ENCODE measurements at places on chromosomes 12 and 14. TPM values are rescaled to one million over a fixed set of nuclear protein-coding genes. Genes with fewer than 3 reads are reported as not detected.

The SARNP gene
- 91.9 TPM for total RNA-seq

The AQP6 gene
- total RNA-seq = not detected

The PRH2 gene
- not detected for total RNA-seq

The SLC5A8 gene
- total RNA-seq = not detected

The CCDC175 gene
- total RNA-seq = not detected

The EFS gene
- total RNA-seq = not detected

The KRT83 gene
- 6.5 TPM for total RNA-seq

The C12orf76 gene
- 8.4 TPM for total RNA-seq

The BBS10 gene
- total RNA-seq = 4.9 TPM

The KRT2 gene
- not detected for total RNA-seq

The NABP2 gene
- 60.3 TPM for total RNA-seq

The GLT1D1 gene
- not detected for total RNA-seq

The OTX2 gene
- total RNA-seq = not detected

The PLEKHD1 gene
- 0.04 TPM for total RNA-seq

The C12orf54 gene
- total RNA-seq = not detected

The INSM2 gene
- not detected for total RNA-seq

The GRIN2B gene
- total RNA-seq = 4.6 TPM

The ABCD2 gene
- not detected for total RNA-seq

The NTN4 gene
- total RNA-seq = 44.5 TPM

The NPAS3 gene
- total RNA-seq = not detected

The PRB4 gene
- not detected for total RNA-seq

The GLIPR1L1 gene
- total RNA-seq = not detected

The RAD52 gene
- 12.8 TPM for total RNA-seq

Measured in A549 treated with CORT108297 at 1 μM for 4 hours (cell line).